ENCODE measurements at places on chromosomes 6 and 20.

- DNase-seq: no peak
Observed at GRCh38 chr20:25033924-25034300, 24.0 kb downstream of the ACSS1 start.

GRCh38 chr6:49744259-49744658, at the start of gene CRISP3:
Gene CRISP3, minus strand, starts transcription at chr6:49744388. Its CDS starts 21 bp downstream, at chr6:49744367.
- no peak for DNase-seq

DNA sequence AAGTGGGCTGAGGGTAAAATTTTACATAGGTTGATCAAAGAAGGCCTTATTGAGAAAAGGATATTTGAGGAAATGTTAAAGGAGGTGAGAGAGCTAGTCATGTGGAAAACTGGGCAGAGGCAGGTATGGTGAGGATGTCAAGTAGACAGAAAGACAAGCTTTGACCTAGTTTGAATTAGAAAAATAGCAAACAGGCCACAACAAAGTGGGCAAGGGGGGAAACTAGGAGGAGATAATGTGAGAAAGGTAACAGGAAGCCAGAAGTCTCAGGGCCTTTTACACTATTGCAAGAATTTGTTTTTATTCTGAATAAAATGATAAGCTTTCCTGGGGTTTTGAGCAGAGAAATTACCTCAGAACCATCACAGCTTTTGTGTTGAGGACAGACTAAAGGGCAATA, 115.7 kb downstream of the RWDD2A start:
- DNase-seq: no peak

GRCh38 chr6:83609248-83609647, 96.9 kb downstream of the PRSS35 start:
- no peak for DNase-seq

GRCh38 chr6:54255886-54256285, 52.4 kb upstream of the TINAG start:
- no peak for DNase-seq

DNA sequence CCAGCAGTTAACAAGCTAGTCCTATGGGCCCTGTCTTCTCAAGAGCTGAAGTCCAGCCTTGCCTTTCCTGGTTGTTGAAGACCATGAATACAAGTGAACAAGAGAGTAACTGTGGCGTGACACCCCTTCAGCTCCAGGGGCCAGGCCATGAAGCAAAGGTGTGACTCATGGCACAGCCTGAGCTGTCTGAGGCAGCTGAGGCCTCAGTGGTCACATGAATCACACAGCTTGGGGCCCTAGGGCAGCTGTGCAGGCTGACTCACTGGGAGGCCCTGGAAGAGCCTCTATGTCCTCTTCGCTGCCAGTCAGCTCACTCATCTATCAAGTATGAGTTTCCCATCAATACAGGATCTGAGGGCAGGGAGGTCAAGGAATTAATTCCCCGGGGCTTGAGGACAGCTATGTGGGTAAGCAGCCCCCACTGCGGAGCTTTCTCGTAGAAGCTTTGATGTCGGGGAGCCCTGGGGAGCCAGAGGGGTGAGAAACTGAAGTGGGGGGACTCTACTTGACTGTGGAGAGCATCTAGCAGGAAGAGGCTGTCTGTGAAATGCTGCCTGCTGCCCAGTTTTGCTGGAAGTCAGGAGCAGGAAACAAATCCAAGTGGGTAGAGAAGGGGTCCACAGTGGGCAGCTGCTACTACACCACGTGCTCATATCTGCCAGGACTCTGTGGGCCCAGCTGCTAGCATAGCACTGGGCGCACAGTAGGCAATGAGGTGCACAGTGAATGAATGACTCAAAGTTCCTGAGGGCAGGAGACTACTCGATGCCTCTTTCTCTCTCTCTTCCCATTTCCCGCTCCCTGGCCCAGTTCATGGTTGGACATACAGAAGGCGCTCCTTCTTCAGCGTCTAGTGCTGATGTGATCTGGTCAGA, 13.7 kb upstream of the FAM83C start:
- DNase-seq: peak; percentile 40

- no peak for DNase-seq
Observed at GRCh38 chr20:50141811-50142561, 11.5 kb downstream of the PEDS1 start.

DNA sequence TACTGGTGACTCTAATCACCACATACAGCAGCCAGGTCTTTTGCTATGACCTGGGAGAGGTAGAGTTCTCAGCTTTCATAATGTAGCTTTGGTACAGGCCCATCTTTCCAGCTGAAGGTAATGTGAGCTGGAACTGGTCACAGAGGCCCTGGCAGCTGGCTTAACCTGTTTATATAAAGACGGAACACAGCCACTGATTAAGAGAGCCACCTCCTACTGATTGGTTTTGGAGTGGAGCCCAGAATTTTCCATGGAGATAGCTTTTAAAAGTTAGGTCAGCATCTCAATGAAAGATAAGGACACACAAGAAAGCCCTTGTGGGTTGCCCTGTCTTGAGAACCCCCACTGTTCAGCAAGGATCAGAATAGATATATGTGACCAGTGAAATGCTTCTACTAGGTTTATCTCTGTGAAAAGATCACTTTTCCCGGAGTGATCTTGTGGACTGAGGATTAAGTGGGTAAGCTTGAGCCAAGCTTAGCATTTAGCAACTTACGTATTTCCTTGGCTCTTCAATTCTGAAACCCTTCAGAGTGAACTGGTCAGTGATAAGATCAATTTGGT, 213.7 kb upstream of the CITED2 start:
- DNase-seq: no peak

DNA sequence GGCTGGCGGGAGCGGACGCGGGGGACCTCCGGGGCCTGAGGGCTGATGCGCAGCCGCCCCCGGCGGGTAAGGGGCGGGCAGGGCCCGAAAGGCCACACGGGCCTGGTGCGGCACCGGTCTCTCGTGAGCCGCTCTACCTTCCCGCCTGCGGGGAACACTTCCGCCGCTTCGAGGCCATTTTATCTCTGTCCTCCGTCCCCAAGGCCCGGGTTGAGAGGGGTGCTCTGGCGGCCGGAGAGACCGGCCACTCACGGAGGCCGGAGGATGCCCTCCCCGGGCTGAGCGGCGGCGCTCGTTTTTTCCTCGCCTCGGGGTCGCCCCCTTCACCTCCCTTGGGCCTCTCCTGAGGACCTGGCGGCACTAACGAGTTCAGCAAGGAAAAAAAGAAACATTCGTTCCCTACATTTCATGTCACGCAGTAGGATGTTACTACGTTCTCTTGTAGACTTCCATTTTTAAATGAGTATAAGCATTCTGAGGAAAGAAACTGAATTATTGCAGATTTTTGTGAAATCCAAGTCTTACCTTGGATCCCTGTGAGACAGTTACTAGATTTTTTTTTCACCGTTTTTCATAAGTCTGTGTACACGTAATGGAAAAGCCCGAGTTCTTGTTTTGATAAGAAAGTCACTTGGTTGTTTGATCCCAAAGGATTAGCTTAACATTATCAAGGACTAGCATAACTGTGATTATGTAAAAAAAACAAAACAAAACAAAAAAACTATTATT, 575 bp downstream of the WTAP start:
- peak; percentile 84 for DNase-seq

GRCh38 chr6:16623731-16624130, 137.5 kb downstream of the ATXN1 start:
- no peak for DNase-seq

- DNase-seq: no peak
Observed at GRCh38 chr20:31918466-31919105, 33.3 kb downstream of the PDRG1 start.

DNA sequence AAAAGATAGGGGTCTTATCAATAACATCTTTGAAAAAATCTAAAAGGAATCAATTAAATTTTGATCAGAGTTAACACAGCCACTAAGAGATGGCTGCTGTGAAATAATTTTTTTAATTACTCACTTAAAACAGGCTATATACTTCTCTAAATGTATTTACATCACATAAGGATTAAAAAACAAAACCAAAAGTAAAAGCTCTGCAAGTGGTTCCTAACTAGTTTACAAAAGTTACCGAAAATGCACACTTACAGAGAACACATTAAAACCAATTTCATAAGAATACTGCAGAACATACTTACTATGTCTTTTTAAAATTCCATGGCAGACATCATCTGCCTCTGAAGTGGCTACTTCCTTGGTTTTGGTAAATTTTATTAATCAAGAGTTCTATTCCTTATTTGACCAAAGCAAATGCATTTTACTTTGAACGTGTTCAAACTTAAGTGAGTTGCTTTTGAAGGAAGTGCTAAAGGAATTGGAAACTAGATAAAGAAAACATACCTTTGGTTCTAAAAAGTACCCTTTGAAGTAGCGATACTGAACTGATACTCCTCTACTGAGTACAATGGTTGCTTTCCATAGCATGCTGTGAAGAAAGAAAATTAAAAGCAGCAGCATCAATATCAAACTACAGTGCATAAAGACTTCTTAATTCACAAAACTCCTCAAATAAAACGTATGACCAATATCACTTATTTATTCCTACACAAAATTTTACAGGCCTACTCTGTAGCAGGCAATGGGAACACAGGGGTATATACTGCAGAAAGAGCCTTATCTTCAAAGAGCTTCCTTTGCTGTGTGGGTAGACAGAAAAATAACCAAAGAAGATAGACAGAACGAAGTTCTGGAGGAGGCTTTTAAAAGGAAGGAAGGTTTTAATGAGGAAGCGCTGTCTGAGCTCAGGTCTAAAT, 157.1 kb upstream of the SHLD1 start:
- DNase-seq: no peak

- no peak for DNase-seq
Observed at GRCh38 chr6:36975231-36976006, 10.6 kb downstream of the MTCH1 start.

All from eye (tissue), 1 donor.